GM12878 (cell line): ENCODE measurements at places on chromosomes 5 and 9. TPM values are rescaled to one million over a fixed set of nuclear protein-coding genes. Genes with fewer than 3 reads are reported as not detected.

- no peak for DNase-seq
- no peak overlapping the region for H3K4me3 ChIP-seq
- H3K36me3 ChIP-seq: no peaks in the 10 kb centered on the region
- H3K27me3 ChIP-seq: peaks cover 2% of the 10 kb centered on the region; the same call in 1 of the 2 replicates
- H3K27ac ChIP-seq: no peak overlapping the region
Observed at GRCh38 chr9:107585465-107585864, 95.9 kb upstream of the KLF4 start.

GRCh38 chr5:142740474-142741242 is 29.5 kb upstream of the ARHGAP26 start:
- H3K27ac ChIP-seq: no peak overlapping the region
- H3K4me1 ChIP-seq: no peaks in the 10 kb centered on the region
- no peak for DNase-seq
- H3K4me3 ChIP-seq: no peak overlapping the region
- H3K36me3 ChIP-seq: no peaks in the 10 kb centered on the region

CATSPER3 gene
- polyA plus RNA-seq: not detected in 2 replicates

SCGB3A2 gene
- not detected in 2 replicates for polyA plus RNA-seq

SLC46A2 gene
- not detected in 2 replicates for polyA plus RNA-seq
